ENCODE measurements at places on chromosomes 6 and 20. TPM values are rescaled to one million over a fixed set of nuclear protein-coding genes. Genes with fewer than 3 reads are reported as not detected.

- H3K27me3 ChIP-seq, result no peaks in the 10 kb centered on the region
- no peaks in the 10 kb centered on the region for H3K4me1 ChIP-seq
- no peak for DNase-seq
- no peak overlapping the region for H3K27ac ChIP-seq
- H3K4me3 ChIP-seq, result no peak overlapping the region
- no peaks in the 10 kb centered on the region for H3K36me3 ChIP-seq
These were observed 17.6 kb upstream of the SIRPG start for GRCh38 chr20:1674990-1675780.

DNA sequence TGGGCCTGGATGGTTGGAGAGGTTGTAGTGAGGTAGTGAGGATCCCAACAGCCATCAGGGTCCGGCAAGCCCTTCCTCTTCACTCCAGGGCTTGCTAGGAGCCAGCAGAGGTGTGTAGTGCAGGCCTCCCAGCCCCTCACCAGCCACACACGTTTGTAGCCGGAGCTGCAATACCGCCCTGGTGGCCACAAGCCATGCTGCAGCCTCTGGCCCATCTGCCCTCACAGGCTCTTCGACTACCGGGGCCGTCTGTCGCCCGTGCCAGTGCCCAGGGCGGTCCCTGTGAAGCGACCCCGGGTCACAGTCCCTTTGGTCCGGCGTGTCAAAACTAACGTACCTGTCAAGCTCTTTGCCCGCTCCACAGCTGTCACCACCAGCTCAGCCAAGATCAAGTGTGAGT lies 36.4 kb downstream of the EIF2S2 start:
- no peaks in the 10 kb centered on the region for H3K4me1 ChIP-seq
- peaks cover 20% of the 10 kb centered on the region for H3K36me3 ChIP-seq
- H3K4me3 ChIP-seq, result no peak overlapping the region
- H3K27me3 ChIP-seq, result no peaks in the 10 kb centered on the region
- no peak overlapping the region for H3K27ac ChIP-seq

DNA sequence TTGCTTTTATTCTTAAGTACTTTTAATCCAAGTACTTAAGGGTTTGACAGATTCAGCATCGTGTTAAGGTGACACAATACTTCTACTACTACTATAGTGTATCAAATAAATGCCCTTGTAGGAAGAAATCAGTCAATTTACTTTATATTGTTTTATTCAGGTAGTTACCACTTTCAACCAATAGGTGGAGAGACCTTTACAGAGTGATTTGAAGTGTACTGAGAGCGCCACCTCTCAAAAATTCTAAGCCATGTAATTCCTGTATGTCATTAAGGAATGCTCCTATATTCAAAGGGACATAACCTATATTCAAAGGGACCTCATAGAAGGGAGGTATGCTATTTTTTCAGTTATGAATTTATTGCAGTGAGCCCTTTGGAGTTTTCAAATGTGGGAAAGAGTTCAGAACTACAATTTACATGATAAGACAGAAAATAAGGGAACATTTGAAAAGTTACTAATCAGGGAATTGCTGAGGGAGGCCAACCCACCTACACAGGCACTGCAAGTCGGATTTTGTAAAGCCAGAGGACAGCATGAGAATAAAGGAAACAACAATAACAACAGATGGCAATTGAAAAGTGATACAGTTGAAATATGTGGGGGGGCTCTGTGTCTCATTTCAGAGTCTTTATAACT lies 955.6 kb downstream of the TBC1D32 start:
- no peaks in the 10 kb centered on the region for H3K36me3 ChIP-seq

- H3K36me3 ChIP-seq, result no peaks in the 10 kb centered on the region
- no peak for DNase-seq
- no peak overlapping the region for H3K4me3 ChIP-seq
- no peaks in the 10 kb centered on the region for H3K27me3 ChIP-seq
- H3K27ac ChIP-seq, result no peak overlapping the region
- H3K4me1 ChIP-seq, result no peaks in the 10 kb centered on the region
These were observed 2.5 kb upstream of the SPATS1 start for GRCh38 chr6:44339763-44340625.

PI3 gene
- 3.7 TPM for total RNA-seq

- H3K4me1 ChIP-seq, result no peaks in the 10 kb centered on the region
- no peak overlapping the region for H3K27ac ChIP-seq
- H3K36me3 ChIP-seq, result no peaks in the 10 kb centered on the region
- no peak overlapping the region for H3K4me3 ChIP-seq
These were observed 364.3 kb upstream of the HS3ST5 start for GRCh38 chr6:114707081-114707620.

DNA sequence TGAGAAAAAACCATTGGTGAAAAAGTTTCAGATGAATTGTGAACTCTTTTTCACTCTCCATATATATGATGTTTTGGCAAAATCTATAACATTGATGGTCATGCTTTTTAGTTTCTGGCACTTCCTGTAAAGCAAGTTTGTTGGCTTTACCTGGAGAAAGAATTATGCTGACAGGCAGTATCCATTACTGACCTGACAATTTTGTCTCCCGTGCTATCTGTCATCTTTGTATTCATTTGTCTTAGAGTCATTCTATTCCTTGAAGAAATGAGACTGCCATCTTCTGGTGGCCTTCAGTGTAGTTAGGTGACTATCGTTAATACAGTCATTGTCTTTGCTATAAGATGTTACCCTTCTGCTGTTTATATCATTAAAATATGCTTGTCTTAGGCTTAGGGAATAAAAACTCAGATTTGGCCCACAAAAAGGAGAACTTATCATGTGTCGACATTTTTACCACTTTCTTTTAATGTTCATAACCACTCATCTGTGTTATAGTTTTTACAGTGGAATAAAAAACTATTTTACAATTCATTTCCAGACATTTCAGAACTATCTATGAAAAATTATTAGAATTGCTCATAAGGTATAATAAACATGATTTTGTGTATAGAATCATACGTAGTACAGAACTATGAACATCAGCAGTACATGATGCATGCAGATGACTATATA lies 707.0 kb downstream of the EPM2A start:
- no peak for DNase-seq
- no peaks in the 10 kb centered on the region for H3K27me3 ChIP-seq
- H3K36me3 ChIP-seq, result no peaks in the 10 kb centered on the region
- peaks cover 8% of the 10 kb centered on the region for H3K4me1 ChIP-seq
- no peak overlapping the region for H3K4me3 ChIP-seq

DNA sequence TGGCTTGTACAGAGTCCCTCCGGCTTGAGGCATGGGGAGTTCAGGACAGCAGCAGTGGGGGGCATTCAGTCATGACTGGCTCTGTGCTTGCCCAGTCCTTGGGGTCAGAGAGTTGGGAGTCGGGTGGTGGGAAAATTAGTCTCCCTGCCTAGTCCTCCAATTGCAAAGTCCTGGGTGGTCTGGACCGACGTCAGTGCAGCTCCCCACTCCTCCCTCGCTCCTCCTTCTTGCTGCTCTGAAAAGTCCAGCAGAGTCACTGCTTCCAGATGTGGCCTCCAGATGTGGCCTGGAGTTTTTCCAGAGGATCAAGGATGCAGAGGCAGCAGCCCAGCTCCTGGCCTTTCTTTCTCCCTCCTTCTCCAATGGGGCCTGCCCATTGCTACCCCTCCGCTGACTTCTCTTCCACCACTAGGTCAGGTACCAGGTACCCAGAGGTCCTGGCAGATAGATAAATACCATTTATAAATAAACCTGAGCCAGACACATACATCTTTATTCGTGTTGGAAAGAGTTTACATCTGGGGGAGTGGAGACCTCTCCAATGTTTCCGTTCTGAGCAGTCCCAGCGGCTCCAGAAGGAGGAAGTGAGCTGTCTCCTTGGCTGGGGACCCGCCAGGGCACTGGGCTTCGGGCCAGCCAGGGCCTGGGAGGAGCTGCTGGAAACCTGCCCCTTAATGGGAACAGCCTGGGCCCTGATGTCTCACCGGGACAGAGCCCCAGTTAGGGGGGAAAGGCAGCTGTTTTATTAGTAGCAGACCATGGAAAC lies 49.0 kb upstream of the RNF24 start:
- no peak overlapping the region for H3K27ac ChIP-seq
- no peaks in the 10 kb centered on the region for H3K4me1 ChIP-seq
- H3K27me3 ChIP-seq, result no peaks in the 10 kb centered on the region

SPATS1 gene
- total RNA-seq, result not detected

GRCh38 chr6:32415521-32416019 lies 8.6 kb upstream of the BTNL2 start:
- H3K27ac ChIP-seq, result no peak overlapping the region
- no peaks in the 10 kb centered on the region for H3K27me3 ChIP-seq
- DNase-seq, result peak; percentile 69

- no peak for DNase-seq
- H3K4me3 ChIP-seq, result peak overlapping the region; percentile 28
- no peaks in the 10 kb centered on the region for H3K36me3 ChIP-seq
- no peaks in the 10 kb centered on the region for H3K27me3 ChIP-seq
These were observed 731 bp upstream of the DNPH1 start for GRCh38 chr6:43229803-43230620.

All from Caco-2 (cell line).